AML-193 (cell line): ENCODE measurements at places on chromosomes 1 and 21.

DNA sequence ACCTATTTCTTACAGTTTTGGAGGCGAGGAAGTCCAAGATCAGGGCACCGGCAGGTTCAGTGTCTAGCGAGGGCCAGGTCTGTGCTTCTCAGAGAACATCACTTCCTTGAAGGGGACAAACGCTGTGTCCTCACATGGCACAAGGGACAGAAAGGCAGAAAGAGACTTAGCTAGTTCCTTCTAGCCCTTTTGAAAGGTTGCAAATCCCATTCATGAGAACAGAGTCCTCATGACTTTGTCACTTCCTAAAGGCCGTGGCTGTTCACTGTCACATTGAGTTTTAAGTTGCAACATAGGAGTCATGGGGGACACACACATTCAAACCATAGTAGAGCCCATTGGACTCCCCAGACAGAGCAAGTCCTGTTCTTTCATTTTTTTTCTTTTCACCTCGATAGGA lies 27.4 kb downstream of the PER3 start:
- DNase-seq = no peak

- no peak for DNase-seq
These were observed 12.2 kb downstream of the PSRC1 start for GRCh38 chr1:109270623-109271317.

DNA sequence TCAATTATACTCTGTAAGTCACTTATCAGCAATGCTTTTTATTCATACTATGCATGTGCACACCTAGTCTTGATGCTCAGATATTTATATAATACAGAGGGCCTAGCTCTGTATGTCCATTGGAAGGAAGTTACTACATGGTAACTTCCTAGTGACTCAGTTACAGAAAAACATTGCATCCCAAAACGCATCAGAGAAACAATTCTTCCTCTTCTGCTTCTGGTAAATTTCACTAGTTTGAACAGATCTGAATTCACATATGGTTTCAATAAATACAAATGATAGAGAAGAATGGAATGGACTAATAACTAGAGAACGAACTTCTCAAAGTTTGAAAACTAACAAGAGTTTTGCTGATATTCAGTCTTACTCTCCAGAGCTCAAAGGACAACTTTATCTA lies 811.3 kb upstream of the ADGRL2 start:
- DNase-seq = no peak

GRCh38 chr1:1435106-1435903 lies at the start of gene VWA1:
TSS of gene VWA1 (plus strand) at chr1:1435690. CDS start at chr1:1435749, 59 bp downstream.
- DNase-seq = no peak
